Cerebellar nuclear complex (tissue), 1 donor: ENCODE measurements at places on chromosomes 1 and 21.

DNA sequence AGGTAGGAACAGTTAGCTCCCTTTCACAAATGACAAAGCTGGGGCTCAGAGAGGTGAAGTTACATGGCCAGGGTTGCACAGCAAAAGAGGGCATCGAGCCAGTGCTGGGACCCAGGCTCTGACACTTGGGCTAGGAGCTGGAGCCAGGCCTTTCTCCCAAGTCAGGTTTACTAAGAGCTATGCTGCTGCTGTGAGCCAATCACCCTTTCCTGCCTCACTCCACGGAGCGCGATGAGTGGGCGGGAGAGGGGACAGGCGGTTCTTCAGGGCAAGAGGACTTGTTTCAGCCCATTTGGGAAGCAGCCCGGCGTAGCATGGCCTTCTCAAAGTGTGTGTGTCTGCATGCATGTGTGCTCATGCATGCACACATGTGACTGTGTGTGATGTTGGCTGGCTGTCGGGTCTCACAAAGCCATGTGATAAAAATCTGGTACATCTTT, 10.6 kb downstream of the ID3 start:
- no peak for DNase-seq

GRCh38 chr21:34989337-34990151, 59.6 kb downstream of the RUNX1 start:
- DNase-seq, result no peak

DNA sequence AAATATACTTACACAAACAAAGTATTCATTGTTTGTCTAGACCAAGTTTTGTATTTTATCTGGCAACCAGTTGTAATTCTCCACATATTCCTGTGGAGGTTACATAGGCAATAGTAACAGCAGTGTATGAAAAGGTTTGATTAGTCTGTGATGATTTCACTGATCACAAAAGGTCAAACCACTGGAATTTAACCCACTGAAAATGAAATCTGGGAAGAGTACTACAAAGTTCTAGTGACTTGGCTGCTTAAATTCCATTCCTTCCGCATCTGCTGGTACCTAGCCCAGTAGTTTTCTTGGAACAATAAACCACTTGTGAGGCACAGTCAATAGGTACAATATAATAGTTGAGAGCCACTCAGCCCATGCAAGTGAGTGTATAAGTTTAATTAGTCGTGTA, 205.4 kb downstream of the NFIA start:
- DNase-seq, result no peak

- DNase-seq, result no peak
These were observed 52.3 kb upstream of the COL18A1 start for GRCh38 chr21:45352621-45353139.

GRCh38 chr1:7931446-7931812, 9.2 kb downstream of the TNFRSF9 start:
- no peak for DNase-seq

GRCh38 chr1:45863218-45863617, 59.8 kb downstream of the MAST2 start:
- no peak for DNase-seq

DNA sequence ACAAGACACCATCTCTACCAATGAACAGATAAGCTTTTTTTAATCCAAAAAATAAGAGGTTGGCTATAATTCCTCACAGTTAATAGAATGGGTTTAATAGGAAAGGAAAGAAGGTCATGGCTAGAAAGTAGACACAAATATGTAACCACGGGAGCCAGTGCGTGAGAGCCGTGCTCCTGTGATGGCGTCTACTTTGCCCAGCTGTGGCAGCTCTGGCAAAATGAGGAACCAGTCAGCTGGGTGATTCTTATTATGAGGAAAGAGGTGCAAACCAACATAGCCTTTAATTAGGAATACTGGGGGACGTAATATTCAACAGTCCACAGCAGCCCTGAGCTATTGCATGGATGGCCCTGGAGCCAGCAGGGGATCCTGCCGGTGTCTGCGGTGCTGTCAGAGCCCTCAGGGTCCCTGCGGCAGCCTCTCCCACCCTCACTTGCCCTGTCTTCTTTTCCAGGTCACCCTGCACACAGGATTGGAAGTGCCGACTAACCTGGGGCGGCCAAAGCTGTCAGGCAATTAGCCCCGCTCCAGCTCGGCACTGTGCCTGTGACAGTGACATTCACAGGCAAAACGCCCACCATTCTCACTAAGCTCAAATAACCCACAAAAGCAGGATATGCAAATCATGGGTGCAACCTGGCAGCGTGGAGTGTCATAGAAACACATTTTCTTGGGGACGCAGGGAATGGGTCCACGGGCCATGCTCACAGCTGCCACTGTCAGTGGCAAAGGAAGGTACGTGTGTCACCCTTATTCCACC, 25.9 kb upstream of the GNPAT start:
- no peak for DNase-seq

GRCh38 chr1:7680207-7680954, 90.7 kb upstream of the VAMP3 start:
- DNase-seq, result no peak
